Cardiac muscle cell (in vitro differentiated cells and primary cell): ENCODE measurements at places on chromosomes 11 and 22. TPM values are rescaled to one million over a fixed set of nuclear protein-coding genes. Genes with fewer than 3 reads are reported as not detected.

- no peak for DNase-seq
- H3K4me1 ChIP-seq: no peaks in the 10 kb centered on the region
- no peaks in the 10 kb centered on the region for H3K27me3 ChIP-seq
- H3K27ac ChIP-seq: no peak overlapping the region
Observed at GRCh38 chr11:40602866-40603552, 856.4 kb downstream of the LRRC4C start.

GRCh38 chr11:44327730-44328129 lies 17.8 kb upstream of the ALX4 start:
- H3K27ac ChIP-seq: no peak overlapping the region
- no peaks in the 10 kb centered on the region for H3K4me1 ChIP-seq
- no peak overlapping the region for H3K4me3 ChIP-seq
- H3K36me3 ChIP-seq: no peaks in the 10 kb centered on the region
- H3K27me3 ChIP-seq: peaks cover 100% of the 10 kb centered on the region

DNA sequence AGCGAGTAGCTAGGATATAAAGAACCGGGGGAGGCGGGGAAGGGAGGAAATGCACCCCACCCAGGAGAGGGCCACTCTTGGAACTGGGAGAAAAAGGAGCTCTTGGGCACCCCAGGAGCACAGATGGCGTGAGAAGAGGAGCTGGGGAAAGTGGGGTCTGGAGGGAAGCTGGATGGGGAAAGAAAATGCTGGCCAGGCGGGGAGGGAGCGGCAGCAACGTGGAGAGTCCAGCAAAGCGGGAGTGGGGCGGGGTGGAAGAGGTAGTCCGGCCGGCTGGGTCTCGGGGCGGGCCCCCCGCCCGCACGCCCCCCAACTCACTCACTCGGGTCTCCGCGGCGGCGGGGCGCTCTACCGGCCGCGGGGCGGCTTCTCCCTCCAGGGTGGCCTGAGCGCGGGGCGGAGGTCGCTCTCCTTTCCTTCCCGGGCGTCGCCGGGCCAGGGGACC lies 522 bp downstream of the TOB2 start:
- no peaks in the 10 kb centered on the region for H3K27me3 ChIP-seq
- H3K36me3 ChIP-seq: peaks cover 5% of the 10 kb centered on the region
- H3K4me1 ChIP-seq: peaks cover 12% of the 10 kb centered on the region
- peak overlapping the region; percentile 99 for H3K4me3 ChIP-seq

DNA sequence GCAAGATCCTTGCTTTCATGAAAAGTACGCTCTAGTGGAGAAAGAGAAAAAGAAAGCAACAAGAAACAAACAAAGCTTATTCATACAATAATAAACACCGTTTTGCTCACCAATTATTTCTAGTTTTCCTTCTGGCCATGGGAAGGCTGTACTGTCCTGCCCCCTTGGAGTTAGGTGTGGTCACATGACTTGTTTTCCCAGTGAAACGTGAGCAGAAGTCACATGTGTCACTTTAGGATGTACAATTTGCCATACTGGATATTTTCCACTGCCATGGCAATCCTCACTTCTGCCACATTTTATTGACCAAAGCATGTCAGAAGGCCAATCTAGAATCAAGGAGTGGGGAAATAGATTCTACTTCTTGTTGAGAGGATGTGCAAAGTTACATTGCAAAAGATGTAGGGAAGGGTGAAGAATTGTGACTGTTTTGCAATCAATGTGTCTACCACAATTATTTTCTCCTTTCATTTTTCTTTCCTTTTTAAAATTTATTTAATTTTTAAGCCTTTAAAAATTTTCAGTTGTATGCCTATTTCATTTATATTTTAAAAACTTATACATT lies 24.3 kb upstream of the TRAF6 start:
- H3K36me3 ChIP-seq: no peaks in the 10 kb centered on the region
- no peak for DNase-seq
- peaks cover 5% of the 10 kb centered on the region for H3K4me1 ChIP-seq
- no peak overlapping the region for H3K27ac ChIP-seq
- no peaks in the 10 kb centered on the region for H3K27me3 ChIP-seq

GRCh38 chr11:35347921-35348331 lies 71.4 kb downstream of the SLC1A2 start:
- H3K4me1 ChIP-seq: peaks cover 11% of the 10 kb centered on the region
- H3K27me3 ChIP-seq: no peaks in the 10 kb centered on the region
- no peak overlapping the region for H3K4me3 ChIP-seq
- H3K27ac ChIP-seq: no peak overlapping the region

DNA sequence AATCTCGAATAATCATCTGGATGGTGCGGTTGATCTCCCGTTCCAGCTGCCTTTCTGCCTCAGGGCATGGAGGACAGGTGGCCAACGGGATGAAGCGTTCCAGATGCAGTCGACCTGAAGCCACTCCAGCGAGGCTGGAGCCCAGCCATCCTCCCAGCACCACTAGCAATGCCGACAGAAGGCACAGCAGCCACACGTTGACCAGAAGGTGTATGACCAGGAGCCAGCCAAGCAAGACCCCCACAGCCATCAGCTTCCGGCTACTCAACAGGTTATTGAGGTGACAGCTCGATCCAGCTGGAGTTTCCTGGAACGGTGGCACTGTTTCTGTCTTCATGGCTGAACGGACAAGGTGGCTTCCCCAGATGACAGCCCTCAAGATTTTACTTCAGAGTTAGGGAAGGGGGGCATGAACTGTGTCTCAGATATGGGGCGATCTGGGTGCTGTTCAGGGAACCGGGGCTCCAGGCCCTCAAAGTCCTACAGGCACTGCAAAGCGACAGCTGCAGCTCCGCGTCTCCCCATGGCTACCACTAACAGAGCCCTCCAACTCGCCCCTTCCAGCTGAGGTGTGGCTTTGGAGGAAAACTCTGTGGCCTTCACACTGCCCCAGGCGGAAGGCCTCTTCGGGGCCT lies 559 bp downstream of the SNX19 start:
- no peak for DNase-seq
- H3K4me1 ChIP-seq: no peaks in the 10 kb centered on the region
- peaks cover 4% of the 10 kb centered on the region for H3K27me3 ChIP-seq
- peak overlapping the region; percentile 74 for H3K4me3 ChIP-seq
- H3K27ac ChIP-seq: peak overlapping the region; percentile 80

- H3K36me3 ChIP-seq: no peaks in the 10 kb centered on the region
- H3K27me3 ChIP-seq: no peaks in the 10 kb centered on the region
- no peak overlapping the region for H3K4me3 ChIP-seq
- H3K27ac ChIP-seq: no peak overlapping the region
- DNase-seq: no peak
Observed at GRCh38 chr11:109698237-109698636, 276.2 kb downstream of the C11orf87 start.

DNA sequence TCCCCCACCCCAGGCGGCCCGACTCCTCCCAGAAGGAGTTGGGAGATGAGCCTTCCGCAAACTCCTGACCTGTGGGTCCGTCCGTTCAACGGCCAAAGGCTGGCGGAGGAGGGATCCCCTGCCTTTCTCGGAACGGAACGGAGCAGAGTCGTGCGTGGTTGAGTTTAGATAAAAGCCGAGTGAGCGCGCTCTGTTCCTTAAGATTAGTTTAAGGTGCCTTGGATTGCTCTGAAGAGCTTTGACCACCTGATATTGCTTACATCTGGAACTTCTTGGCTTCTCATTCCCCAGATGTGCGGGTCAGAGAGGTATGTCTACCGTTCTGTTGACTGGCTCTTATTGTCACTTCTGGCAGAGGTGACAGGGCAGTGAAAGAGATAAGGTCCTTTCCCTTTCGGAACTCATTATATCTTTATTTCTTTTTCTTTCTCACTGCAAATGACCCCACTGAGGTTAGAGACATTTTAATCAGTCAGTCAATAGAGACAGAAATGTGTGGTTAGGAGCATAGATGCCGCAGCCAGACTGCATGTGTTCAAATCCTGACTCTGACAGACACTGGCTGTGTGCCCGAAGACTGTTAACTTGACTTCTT lies at the start of gene TRIM6:
TRIM6 (plus strand) TSS at position 31 of the 595 bp plus-strand sequence; CDS start at position 292, 261 bp downstream.
- H3K4me3 ChIP-seq: peak within 1 kb of the TSS; percentile 42
- H3K27ac ChIP-seq: peak within 1 kb of the TSS; percentile 22
- peaks cover 8% of the 10 kb centered on the region for H3K4me1 ChIP-seq
- DNase-seq: peak; percentile 60
- H3K36me3 ChIP-seq: no peaks in the 10 kb centered on the region
- no peaks in the 10 kb centered on the region for H3K27me3 ChIP-seq

DNA sequence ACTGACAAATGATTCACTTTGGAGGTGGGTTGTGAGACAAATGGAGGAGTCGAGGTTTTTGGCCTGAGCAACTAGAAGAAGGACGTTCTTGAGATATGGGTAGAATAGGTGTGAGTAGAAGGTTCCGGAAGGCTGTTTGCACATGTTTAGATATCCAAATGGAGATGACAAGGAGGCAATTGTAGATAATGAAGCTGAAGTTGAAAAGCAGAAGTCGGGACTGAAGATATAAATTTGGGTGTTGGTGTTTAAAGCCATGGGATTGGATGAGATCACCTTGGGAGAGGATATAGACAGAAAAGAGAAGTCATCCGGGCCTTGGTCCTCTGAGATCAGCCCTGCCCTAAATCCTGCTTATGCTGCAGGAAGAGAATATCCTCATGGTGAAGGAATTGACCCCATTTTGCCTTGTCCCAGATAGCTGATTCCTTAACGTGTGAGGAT lies 75.5 kb upstream of the CD44 start:
- no peaks in the 10 kb centered on the region for H3K36me3 ChIP-seq
- H3K27me3 ChIP-seq: no peaks in the 10 kb centered on the region
- no peak for DNase-seq
- H3K4me3 ChIP-seq: no peak overlapping the region

DNA sequence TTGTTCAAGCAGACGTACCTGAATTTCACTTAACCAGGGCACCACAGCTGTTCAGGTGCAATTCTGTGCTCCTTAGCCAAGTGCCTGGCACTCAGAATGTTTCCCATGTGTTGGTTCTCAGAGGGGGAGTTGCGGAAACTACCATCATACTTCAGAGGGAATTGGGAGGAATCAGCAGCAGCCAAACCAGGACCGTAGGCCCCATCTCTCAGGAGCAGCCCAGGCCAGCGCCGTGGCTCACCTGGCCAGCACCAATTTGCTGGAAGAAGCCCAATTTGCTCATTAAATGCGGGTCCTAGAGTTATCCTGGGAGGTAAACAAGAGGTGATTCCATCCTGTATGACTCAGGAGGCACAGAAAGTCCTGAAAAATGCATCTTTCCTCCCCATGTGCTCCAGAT lies 435.4 kb downstream of the BRD1 start:
- no peaks in the 10 kb centered on the region for H3K27me3 ChIP-seq
- no peak overlapping the region for H3K27ac ChIP-seq
- no peak for DNase-seq
- no peaks in the 10 kb centered on the region for H3K4me1 ChIP-seq
- no peak overlapping the region for H3K4me3 ChIP-seq
- no peaks in the 10 kb centered on the region for H3K36me3 ChIP-seq

DNA sequence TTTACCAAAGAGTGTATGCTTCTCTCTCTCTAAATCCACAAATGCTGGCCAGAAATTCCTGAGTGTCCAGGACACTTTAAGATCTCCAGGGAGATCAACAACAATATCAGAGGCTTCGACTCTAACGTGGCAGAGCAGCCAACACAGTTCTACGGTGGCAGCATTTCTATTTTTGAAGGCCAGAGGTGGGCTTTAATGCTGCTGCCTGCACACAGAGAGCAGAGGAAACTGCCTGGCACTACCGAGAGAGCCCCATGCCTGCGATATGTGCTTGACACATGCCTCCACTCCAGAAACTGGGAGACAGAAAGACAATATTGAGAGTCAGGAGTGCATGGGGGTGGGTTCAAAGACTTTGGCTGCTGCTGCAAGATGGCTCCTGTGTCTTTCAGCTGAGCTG lies 48.8 kb upstream of the GALNT18 start:
- no peak for DNase-seq
- no peak overlapping the region for H3K27ac ChIP-seq
- H3K36me3 ChIP-seq: no peaks in the 10 kb centered on the region

DNA sequence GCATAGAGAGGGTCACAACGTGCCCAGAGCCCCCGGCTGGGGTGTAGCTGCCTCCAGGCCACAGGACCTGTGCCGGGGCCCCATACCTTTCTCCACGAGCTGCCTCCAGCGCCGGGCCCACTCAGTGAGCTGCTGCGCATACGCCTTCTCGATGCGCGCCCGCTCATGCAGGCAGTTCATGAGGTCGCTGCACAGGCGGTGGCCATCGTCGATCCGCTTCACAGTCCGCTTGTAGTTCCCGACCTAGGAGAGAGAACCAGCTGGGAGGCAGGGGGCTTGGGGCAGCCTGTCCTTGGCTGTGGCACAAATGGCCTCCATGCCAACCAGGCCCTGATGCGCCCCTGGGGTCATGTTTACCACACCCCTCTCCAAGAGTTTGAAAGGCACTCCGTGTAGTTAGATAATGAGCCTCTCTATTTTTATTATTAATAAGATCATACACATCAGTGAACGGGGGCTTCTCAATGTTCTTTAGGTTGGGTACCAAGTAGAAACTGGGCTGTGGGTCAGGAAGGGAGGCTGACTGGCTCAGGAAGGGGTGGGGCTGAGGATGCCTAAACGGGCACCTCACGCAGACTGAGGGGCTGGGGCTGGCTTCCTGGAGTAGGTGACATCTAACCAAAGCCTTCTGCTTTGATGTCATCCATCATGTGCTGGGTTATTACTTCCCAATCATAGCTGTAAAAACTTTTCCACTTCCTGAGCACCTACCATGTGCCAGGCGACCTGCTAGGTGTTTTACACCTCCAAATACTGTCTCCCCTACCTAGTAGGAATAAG lies 36.5 kb upstream of the ARFGAP3 start:
- no peak for DNase-seq
- no peak overlapping the region for H3K27ac ChIP-seq
- no peaks in the 10 kb centered on the region for H3K27me3 ChIP-seq
- peaks cover 4% of the 10 kb centered on the region for H3K36me3 ChIP-seq
- H3K4me1 ChIP-seq: peaks cover 3% of the 10 kb centered on the region

- no peak overlapping the region for H3K27ac ChIP-seq
- no peak for DNase-seq
- no peaks in the 10 kb centered on the region for H3K36me3 ChIP-seq
- H3K4me1 ChIP-seq: peaks cover 10% of the 10 kb centered on the region
- no peaks in the 10 kb centered on the region for H3K27me3 ChIP-seq
Observed at GRCh38 chr22:44429941-44430587, 68.0 kb downstream of the RTL6 start.

Gene KRTAP5-9
- not detected in 2 replicates for polyA plus RNA-seq

Gene EMID1
- 9.9 and 32.9 TPM in 2 replicates for polyA plus RNA-seq

Gene TBX1
- polyA plus RNA-seq: 0.71 and 0.84 TPM in 2 replicates

Gene PVALB
- not detected in 2 replicates for polyA plus RNA-seq

Gene FGF19
- polyA plus RNA-seq: not detected in 2 replicates
